ENCODE measurements at places on chromosomes 5 and 9.

GRCh38 chr5:65577141-65577540 lies 14.0 kb downstream of the PPWD1 start:
- DNase-seq, result no peak

GRCh38 chr9:84254972-84255371 lies 85.6 kb downstream of the SLC28A3 start:
- DNase-seq, result peak; percentile 55

GRCh38 chr5:1743061-1743768 lies 56.4 kb downstream of the MRPL36 start:
- no peak for DNase-seq

- DNase-seq, result no peak
These were observed 22.8 kb downstream of the URM1 start for GRCh38 chr9:128393970-128394369.

- DNase-seq, result no peak
These were observed 44.2 kb downstream of the FGF1 start for GRCh38 chr5:142641711-142642110.

DNA sequence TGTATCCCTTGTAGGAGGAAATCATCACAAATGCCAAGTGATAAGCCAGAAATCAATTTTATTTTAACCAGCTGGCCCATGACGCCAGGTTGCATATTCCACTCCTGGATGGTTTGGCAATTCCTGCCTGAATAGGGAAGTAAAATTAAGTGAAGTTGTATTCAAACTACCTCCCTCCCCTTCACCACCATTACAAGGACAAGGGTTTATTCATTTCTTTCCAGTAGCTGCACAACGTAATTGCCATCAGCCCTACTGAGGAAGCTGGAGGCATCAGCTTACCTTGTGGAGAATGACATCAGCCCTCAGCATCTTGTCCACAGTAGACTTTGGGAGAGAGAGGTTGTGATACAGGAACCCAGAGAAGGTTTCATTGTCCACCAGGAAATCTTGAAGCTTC lies 66.6 kb downstream of the ABCA1 start:
- no peak for DNase-seq

DNA sequence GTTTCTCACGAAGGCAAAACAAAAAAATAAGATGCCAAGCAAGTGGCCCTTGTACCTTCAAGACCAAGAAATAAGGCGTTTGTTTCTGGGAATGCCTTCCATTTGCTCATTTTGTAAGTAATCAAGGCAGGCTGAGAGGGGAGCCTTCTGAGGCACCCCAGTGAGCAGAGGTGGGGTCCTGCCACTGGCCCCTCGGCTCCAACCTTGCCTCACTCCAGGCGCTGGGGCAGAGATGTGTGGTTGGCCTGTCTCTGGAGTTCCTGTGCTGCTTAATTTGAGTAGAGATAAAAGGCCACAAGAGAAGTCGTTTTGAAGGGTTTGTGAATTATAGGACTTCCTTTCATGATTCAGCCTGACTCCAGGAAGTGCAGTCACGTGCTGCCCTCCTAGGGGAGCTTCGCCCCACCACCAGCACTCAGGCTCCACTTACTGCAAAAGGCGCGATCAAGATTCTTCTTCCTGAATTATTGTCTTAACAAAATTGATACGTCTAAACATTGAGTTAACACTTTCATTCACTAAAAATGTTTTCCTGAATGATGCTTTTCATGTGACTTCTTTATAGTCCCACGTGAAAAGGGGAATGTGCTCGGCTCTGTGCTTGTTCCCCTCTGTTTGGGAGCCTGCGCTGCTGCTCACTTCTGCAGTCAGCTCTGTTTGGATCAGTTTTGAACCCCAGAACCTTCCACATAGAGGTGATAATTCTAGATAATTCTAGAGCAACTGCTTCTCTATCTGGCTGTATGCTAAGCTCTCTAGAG lies 13.7 kb downstream of the SYK start:
- DNase-seq, result peak; percentile 58

GRCh38 chr5:76818844-76819831 lies at the start of gene F2RL1:
TSS of gene F2RL1 (plus strand) at chr5:76819030. CDS start at chr5:76819183, 153 bp downstream.
- peak; percentile 89 for DNase-seq

DNA sequence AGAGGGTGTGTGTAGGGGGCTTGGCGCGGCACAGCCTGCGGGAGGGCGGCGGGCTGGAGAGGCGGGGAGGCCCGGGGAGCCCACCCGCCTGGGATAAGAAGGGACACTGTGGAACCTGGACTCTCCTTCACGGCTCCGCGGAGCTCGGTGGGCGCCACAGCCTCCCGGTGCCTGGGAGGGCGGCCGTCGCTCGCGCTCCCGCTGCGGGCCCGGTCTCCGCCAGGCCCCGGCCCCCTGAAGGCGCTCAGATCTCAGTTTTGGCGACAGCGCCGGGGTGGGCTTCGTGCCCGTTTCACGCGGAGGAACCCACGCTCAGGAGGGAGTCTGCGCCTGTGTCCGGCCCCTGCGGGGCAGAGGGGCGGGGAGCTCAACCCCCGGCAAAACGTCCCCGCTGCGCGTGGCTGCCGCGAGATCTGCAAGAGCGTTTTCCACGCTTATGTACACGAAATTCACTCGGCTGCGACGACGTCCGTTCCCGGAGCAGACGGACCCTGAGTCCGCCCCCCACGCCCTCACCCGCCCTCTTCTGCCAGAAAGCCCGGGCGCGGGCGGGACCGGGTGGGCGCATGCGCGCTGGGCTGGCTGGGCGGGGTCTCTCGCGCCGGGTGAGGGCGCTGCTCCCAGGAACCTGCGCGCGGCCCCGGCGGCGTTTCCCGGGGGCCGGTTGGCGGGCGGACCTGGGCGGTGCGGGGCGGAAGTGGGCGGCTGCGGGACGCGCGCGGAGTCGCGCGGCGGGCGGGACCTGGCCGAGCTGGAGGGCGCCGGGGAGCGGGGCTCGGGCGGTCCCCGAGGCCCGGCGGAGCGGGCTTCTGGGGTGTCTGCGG lies at the start of gene NELFB:
NELFB (plus strand) TSS at position 704 of the 824 bp plus-strand sequence.
- DNase-seq, result peak; percentile 94

DNA sequence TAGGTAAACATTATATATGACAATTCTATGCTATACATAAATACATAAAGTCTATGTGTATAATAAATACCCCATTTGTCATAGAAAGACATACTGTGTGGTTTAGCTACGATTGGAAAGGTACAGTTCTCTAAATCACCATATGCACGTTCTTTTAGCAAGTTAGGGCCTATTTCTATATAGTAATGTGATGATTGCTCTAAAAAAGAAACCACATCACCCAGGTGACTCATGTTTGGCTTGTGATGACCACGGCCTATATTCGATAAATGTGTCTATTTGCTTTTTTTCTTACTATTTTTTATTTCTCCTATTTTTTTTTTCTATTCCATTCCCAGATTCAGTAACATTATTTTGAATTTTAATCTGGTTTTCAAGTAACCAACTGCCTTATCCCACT lies 34.7 kb downstream of the RETREG1 start:
- DNase-seq, result no peak

- DNase-seq, result no peak
These were observed 500.2 kb upstream of the DAP start for GRCh38 chr5:11261241-11261640.

GRCh38 chr9:13513286-13513685 lies 233.8 kb upstream of the MPDZ start:
- no peak for DNase-seq

DNA sequence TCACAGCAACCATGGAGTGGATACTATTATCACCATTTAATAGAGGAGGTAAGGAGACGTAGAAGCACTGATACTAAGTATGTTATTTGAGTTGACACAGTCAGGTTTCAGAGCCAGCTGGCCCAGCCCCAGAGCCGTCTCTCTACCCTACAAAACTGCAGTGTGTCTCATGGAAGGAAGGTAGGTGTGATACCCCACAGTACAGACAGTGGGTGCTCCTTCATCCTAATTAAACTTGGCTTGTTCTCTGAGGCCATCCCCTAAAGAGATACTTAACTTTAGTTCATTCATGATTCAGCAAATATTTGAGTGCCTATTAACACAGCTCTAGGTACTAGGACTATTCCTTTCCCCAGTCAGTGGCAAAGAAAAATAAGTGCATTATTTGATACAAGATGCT lies 22.6 kb downstream of the PIP5K1B start:
- no peak for DNase-seq

GRCh38 chr5:58107704-58108103 lies 352.2 kb downstream of the PLK2 start:
- DNase-seq, result no peak

- no peak for DNase-seq
These were observed 44.5 kb upstream of the TMEM252 start for GRCh38 chr9:68585034-68585761.

DNA sequence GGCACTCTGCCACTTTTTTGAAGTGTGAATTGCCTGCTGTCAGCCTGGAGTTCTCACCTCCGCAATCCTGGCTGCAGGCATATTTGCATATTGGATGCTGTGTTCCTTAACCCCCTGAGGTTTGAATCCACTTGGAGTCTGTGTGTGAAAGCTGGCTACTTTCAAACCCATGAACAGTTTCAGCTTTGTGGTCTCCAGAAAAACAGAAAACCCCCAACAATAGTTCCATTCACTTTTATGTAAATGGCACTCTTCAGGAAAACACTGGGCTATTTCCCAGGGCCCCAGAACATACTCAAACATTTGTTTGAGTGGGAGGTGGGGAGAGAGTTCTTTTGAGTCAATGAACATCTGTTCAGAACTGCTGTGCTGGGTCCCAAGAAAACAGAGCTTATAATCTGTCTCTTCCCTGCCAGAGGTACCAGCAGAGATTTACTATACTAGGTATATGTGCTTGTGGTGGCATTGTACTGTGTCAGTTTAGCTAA lies 5.0 kb downstream of the NUDT2 start:
- no peak for DNase-seq

GRCh38 chr9:133979273-133979920 lies 12.7 kb downstream of the VAV2 start:
- peak; percentile 53 for DNase-seq

- DNase-seq, result no peak
These were observed 18.9 kb upstream of the VLDLR start for GRCh38 chr9:2602704-2603116.

- no peak for DNase-seq
These were observed 21.4 kb upstream of the TMEM250 start for GRCh38 chr9:136140046-136140445.

DNA sequence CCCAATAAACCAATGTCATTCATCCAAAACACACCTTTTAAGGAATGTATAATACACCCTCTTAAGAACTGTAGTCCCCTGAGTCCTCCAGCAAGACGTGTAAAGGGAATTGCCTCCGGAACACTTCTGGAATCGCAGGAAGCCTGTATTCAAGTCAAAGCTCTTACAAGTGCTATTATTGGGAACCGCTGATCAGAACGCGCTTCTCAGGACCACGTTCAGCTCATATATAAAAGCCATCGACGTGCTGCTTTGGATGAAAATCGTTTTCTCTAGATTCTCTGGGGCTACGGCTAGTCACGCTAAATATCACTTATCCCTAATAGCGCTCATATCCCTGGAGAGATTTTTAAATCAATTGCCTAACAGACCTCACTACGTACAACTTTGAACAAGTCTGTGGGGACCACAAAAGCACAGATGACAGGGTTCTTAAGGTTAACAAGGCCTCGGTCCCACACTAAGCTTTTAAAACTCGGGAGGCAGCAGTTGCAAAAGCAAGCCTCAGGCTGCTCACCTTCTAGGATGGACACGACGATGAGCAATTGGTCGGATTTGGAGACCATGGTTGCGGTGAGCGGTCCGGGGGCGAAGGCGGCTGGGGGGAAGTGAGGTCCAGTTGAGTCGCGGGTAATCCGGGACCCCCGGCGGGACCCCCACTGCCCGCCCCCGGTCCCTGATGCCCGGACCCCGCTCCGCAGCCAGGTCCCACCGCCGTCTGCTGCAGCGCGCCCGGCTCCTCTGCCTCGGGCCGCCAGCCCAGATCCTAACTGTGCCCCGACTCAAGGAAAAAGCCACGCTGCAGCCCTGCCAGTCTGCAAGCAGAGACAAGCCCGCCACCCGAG lies 548 bp downstream of the CEP120 start:
- DNase-seq, result no peak

GRCh38 chr5:111997308-111997707 lies 240.3 kb upstream of the NREP start:
- DNase-seq, result no peak

GRCh38 chr5:92775711-92776615 lies 805.1 kb downstream of the NR2F1-AS1 start:
- no peak for DNase-seq

DNA sequence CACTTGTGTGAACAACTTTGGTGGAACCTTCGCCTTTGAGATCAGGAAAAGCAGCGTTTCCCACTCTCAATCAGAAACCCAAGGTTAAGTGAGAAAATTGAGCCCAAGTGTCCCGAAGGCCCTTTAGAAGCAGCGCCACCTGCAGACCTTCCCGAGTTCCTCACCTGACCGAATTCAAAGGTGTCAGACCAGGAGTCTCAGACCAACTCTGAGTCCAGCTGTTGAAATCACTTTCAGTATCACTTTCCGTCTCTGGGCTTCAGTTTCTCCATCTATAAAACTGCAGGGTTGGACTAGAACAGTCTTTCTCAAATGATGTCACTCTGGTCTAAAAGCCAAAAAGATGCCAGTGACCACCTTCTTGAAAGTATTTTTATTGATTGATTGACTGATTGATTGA lies 31.7 kb upstream of the GRHPR start:
- DNase-seq, result no peak

GRCh38 chr9:92746567-92747458 lies 17.8 kb downstream of the BICD2 start:
- DNase-seq, result no peak

DNA sequence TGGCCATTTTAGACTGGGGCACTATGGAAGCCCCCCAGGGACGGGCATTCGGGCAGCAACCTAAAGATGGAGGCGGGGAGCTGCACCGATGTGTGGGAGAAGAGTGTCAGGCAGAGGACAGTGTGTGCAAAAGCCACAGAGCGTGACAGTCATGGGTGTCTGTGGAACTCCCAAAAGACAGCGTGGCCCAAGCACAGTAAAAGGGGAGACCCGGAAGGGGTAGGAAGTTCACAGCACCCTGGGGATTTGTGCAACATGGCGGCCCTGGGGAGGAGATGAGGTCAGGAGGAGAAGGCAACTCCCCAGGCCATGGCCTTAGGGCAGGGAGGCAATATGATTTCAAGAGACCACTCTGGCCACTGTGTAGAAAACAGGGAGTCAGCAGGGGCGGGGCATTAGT lies 38.9 kb upstream of the FGF1 start:
- no peak for DNase-seq

GRCh38 chr9:117936185-117937130 lies 232.3 kb downstream of the TLR4 start:
- no peak for DNase-seq

DNA sequence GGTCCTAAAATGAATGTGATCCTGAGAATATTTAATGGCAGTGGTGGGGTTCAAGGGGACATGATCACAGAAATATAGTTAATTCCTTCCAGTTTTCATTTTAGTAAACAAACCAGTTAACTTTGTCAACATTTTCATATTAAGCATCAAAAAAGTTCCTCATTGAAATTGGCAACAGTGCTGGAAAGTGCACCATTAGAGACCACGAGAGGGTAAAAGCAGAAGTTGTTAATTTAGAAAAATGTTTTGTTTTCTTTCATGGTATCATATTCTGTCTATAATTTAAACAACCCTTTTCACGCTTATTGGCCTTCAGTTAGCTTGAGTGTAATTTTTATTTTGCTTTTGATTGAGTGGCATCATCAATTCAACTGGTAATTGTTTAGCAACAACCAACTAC lies 11.9 kb downstream of the GIN1 start:
- DNase-seq, result no peak
